ENCODE measurements at places on chromosomes 2 and 18.

- DNase-seq, result no peak
These were observed 7.4 kb upstream of the DUSP19 start for GRCh38 chr2:183070942-183071844.

GRCh38 chr2:45707006-45707405, 55.5 kb downstream of the PRKCE start:
- no peak for DNase-seq

DNA sequence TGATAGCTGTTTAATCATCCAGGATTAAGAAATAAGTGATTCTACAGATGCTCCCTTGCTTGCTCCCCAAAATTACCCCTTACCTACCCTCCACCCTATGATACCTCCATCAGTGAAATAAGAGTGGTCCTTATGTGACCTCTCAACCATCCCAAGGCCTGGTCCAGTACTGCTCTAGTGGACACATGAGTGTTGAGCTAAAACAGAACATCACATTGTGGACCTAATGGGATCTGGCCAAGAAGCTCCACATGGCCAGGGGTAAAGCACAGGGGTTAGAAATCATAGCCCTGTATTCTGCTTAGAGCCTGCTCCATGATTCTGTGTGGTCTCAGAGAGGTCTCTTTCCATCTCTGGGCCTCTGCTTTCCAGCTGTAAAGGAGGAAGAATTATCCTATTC, 355.6 kb downstream of the TNS1 start:
- no peak for DNase-seq

- DNase-seq, result no peak
These were observed 216.3 kb downstream of the UXS1 start for GRCh38 chr2:105977807-105978206.

DNA sequence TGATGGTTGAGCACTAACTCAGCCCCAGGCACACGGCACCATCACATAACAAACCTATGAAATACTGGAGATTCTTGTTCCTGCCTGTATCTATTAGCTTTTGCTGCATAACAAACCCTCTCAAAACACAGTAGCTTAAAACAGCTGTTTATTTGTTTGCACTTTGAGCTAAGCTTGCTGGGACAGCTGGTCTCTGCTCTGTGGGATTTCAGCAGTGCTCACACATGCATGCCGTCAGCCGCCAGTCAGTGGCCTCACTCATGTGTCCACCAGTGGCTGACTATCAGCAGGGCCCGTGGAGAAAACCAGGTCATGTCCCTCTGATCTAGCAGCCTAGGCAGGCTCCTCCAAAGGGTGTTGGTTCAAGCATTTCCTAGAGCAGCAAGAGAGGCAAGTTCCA, 52.8 kb upstream of the RAB12 start:
- no peak for DNase-seq

DNA sequence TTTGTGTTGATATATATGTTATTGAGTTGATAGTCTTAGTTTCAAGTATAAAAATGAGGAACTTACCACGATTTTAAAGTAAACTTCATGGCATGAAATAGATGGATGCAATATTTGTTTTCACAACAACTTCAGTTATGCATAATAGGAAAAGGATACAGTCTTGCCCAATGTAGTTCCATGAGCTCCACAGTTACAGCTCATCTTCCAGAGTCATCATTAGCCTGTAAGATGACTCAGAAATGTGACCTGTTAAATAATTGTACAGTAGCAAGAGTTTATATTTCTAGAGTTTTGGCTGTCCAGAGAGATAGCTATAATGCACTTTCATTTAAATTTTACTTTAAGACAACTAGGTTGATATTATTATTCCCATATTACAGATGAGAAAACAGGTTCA, 80.9 kb upstream of the ARHGAP28 start:
- DNase-seq, result no peak

Data from nucleus accumbens (tissue), 56 donors.